Activated CD8-positive, alpha-beta memory T cell treated with anti-CD3 and anti-CD28 coated beads for 24 hours (primary cell): ENCODE measurements at places on chromosomes 3 and 15.

DNA sequence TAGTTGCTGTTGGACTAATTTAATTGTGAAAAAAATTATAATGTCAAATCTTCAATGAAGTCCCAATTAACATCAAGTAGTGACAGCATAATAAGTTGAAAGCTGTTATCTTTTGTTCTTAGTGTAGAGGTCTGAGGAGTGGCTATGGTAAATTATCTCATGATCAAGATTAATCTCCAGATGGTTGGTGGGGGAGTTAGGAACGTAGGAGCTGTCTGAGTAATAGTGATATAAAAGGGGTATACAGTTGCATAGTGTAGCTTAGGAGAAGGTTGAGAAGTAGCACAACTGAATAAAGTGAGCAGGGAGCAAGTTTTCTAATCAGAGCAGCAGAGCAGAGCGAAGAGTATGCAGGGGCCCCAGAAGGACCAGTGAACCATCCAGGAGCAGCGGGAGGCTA is 19.5 kb downstream of the TMOD2 start:
- no peak for DNase-seq

GRCh38 chr15:27165590-27165989 is 194.6 kb downstream of the GABRG3 start:
- DNase-seq, result no peak

GRCh38 chr15:79408041-79408440 is 24.1 kb upstream of the MINAR1 start:
- no peak for DNase-seq

GRCh38 chr15:78418686-78419085 is 19.3 kb upstream of the IREB2 start:
- no peak for DNase-seq

DNA sequence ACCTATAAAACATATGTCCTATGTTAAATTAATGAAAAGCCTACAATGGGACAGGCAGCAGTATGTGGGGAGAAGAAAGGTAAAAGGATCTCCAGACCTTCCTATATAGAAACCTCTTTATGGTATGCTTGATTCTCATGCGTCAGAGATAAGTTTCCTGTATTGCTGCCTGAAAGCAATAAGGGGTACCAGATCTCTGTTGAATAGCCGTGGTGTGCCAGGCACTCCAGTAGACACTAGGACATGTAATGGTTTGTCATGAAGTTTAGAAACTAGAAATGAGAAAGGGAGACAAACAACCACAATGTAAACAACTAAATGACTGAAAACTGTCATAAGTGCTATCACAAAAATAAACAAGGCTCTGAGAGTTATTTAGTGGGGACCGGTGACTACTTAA is 168.1 kb downstream of the EFHB start:
- DNase-seq, result no peak

DNA sequence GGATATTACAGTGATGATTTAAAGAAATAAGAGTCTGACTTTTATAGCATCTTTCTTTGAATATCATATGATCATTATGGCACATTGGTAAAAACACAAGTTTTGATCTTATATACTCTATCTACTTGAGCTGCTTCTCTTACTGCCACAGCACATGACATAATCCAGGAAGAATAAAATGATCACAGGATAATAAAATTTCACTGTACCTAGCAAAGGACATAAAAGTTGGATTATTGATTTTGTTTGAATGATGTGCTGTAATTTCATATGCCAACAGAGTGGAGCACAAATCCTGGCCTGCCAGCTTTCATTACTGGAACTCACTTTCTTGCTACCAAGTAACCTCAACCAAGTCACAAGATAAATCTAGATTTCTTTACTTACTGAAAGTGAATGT is 162.1 kb upstream of the NANOGP8 start:
- no peak for DNase-seq

DNA sequence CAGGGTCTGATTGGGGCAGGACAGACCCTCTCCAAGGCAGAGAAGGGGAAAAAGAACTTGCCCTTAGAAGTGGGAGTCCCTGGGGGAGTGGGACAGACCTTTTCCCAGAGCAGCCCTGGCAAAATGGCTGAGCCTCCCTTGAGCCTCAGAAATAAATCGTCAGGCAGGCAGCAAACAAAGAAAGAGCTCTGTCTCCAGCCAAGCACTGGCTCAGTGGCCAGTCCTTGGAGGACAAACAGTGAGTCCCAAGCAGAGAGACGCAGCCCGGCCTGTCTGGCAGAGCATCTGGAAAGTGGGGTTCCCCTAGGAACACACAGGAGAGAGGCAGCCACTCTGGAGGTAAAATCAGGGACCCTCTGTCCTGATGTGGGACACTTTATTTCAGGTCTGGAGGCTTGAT is 1.8 kb downstream of the SLC6A1 start:
- DNase-seq, result no peak

DNA sequence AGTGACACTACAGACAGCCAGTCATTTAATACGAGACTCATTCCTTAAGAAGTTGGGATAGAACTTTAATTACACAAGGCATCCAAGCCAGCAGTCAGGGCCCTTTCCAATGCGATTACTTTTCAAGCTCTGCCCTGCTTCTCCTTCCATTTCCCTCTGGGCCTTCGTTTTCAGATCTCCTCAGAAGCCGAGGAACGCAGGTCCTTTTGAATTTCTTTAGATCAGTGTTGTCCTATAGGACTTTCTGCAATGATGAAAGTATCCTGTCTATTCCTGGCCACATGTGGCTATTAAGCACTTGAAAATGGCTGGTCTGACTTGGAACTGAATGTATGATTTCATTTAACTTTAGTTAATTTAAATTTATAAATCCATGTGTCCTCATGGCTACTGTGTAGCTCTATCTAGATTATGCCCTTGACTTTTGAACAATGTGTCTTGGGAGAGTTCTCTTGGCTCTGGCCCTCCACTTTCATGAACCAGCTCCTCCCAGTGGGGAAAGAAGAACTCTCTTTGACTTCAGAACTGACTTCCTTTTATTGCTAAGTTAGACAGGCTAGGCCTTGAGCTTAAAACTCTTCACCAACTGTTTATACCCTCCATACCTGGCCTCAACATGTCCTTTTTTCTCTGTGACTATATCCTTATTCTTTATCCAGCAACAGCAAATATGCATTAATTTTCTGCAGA is 22.6 kb downstream of the TGFBR2 start:
- DNase-seq, result no peak
